ENCODE measurements at places on chromosomes 7 and 10.

DNA sequence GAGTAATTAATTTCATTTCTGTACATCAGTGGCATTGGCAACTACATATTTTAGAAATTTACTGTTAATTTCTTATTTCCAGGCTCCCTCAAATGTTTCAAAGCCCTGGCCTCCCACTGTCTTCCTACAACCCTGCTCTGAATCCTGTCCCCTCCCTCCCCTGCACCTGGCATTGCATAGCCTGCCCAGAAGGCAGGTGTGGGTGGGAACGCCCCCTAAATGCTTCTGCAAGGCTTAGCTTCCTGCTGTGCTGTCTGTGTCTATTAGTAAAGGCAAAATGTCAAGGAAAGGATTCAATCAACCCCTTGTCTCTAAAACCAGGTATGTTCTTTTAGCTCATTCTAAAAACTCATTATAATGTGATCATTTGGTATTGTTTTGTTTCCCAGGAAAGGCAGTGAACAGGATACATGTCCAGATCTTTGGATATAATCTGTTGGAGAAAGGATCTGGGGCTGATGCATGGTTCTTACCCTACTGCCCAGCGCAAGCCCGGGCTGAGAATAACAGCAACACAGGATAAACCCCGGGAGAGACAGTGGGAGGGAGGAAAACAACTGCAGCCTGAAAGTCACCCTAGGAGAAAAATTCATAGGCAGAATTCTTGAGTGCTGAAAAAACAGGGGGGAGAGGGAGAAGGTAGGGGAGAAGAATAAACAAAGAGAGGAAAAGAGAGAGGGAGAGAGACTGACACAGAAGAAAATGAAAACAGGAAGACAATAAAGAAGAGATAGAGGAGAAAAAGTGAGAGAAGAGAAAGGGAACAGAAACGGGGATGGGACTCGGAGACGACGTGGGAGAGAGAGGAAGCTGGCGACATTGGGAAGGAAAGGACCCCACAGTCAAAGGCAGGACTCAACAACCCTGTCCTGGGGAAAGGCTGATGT, 589 bp downstream of the ZNF488 start:
- no peak for DNase-seq

DNA sequence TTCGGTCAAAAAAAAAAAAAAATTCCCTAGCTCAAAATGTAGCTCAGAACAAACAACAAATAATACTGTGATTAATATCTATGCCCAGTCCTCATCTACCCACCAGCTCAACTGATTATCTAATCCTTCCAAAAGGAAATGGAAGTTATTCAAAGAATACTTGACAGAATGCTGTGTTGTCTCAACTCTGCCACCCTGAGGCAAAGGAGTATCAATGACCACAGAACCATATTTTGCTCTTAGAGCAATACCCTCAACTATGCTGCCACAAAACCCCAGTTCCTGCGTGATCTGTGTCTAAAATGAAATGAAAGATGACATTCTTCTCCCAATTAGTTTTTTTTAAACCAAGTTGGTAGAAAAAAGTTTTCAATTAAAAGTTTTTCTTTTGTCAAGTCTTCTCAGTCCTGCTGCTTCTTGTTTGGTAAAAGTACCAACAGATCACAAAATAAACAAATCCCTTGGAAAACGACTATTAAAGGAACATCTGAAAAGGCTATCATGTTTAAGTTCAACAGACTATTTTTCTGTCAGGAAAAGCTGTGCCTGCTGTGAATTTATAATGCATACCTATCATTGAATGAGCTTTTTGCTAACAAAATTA, 21.6 kb downstream of the RBM28 start:
- DNase-seq = no peak

DNA sequence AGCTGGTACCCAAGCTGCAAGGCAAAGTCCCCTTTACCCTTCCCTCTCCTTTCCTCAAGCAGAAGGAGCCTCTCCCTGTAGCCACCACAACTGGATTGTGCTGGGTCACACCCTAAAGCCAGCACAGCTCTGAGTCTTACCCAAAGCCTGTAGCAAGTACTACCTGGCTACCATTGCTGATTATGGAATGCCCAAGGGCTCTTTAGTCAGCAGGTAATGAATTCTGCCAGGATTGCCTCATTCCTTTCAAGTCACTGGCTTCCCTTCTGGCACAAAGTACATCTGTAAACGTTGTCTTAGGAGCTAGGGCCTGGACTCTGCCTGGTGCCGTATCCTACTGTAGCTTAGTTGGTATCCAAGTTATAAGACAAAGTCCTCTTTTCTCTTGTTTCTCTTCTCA, 52.0 kb downstream of the FAS start:
- DNase-seq = no peak

DNA sequence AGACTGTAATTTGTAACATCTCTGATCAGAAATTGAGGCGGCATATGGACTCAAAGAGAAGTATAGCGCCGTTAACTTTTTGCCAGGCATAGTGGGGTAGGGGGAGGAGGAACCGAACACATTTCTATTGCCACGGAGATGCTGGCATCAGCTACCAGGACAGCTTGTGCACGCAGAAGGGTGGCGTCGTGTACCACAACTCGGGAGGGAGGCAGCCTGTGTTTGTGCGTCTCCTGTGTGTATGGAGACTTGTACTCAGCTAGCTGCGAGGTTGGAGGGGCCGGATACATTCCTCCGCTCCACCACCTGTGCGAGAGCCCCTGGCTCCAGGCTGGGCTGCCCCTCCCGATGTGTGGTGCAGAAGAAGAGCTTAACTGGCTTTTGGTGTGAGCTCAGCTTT, 634.8 kb downstream of the TYW1 start:
- DNase-seq = no peak

DNA sequence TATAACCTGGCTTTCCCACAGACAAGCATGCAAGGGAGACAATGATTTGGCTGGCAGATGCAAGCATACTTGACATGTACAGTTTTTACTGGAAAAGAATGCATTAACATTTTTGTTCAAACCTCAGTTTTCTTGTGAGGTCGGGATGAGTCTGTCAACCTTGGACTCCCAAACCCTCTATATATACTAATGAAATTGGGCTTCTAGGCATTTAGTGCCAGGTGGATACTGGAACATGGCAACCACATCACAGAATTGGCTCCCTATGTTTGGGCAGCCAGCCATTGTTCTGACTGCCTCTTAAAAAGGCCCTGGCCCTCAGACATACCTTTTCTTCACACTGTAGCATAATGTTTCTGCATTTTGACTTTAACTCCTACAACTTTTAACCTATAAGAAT, 39.1 kb downstream of the CDK6 start:
- no peak for DNase-seq

DNA sequence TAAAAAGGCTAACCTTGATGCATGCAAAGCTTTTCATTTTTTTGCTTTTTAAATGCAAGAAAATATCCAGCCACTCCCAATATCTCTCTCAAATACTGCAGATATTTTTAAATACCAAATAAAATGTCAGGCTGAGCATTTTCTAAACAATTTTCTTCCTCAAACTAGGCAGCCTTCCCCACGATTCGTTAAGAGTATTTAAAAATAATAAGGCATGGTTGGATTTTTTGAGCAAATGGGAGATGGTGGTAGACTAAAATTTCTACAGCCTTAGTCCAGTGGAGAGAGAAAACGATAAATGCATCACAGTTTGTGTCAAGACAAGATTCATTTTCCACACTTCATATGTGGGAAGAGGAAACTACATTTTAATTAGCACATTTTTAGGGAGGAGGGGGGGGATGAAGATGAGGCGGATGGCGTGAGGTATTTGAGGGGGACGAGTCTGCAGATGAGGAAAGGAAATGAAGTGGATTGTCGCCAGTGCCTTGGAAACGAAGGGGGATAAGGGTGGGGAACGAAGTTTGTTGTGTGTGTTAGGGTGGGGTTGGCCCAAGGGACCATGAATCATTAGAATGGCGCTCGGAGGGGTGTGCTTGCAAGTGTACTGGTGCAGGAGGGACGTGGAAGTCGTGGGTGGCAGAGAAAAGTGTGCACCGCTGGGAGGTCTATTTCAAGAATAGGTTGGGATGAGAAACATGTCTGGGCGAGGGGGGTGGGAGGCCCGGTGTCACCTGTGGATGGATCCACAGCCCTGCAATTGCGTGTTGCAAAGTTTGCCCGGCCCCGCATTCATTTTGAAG, 1.2 kb upstream of the ADD3 start:
- no peak for DNase-seq

- DNase-seq = no peak
Observed at GRCh38 chr7:34080513-34080912, 175.2 kb downstream of the BMPER start.

- no peak for DNase-seq
Observed at GRCh38 chr10:93334901-93335327, 147.2 kb downstream of the MYOF start.

GRCh38 chr7:114916261-114916892, 5.5 kb upstream of the MDFIC start:
- DNase-seq = peak; percentile 31

- no peak for DNase-seq
Observed at GRCh38 chr7:18570890-18571478, 75.4 kb downstream of the HDAC9 start.
